ENCODE measurements at places on chromosomes 1 and 21.

DNA sequence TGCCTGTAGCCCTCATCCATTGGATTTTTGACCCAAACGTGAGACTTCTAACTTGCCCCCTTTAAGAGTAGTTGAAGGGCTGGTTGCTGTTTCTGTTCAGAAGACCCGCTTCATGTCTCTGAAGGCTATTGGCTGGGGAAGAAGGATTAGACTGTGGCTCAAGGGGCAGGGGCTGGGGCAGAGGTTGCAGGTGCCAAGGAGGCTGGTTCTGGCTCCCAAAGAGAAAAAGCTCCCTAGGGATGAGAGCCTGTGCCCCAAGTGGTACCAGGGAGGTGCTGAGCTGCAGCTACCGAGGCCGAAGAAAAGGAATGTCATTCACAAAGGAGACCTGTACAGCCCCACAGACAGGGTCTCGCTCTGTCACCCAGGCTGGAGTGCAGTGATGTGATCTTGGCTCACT, 5.8 kb downstream of the WNT3A start:
- no peak for DNase-seq

DNA sequence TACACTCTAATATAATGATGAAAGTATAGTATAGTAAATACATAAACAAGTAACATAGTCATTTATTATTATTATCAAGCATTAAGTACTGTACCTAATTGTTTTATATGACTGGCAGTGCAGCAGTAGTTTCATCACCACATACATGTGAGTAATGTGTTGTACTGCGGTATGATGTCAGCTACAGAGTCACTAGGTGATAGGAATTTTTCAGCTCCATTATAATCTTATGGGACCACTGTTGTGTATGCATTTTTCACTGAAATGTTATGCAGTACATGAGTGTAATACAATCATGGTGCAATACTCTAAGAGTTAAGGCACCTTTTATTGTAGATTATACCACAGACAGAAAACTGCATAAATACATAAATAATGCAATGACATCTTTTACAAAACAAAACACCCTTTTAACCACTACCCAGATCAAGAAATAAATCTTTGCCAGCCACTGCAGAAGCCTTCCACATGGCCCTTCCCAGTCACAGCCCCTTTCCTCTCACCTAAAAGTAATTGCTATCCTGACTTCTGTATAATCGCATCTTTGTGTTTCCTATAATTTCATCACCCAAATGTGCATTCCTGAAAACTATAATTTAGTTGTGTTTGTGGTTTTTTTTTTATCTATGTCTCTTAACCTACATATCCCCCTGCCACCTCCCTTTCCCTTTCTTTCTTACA, 16.3 kb downstream of the ABCD3 start:
- DNase-seq: no peak

DNA sequence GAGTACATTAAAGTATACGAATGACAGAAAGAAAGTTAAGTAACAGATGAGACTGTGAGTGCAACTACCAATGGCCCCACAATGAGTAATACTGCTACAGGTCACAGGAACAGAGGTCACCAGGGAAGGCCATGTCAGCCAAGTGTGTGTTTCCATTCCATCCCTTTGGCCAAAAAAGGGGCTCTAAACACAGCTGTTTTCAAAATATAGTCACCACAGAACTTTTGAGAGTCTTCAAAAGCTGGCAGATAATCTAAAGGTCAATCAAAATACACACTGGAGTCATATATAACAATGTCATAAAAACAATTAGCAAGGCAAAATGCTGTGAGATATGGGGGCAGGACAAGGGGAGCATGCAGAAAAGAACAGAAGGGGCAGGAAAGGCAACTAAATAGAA, 10.2 kb downstream of the USP24 start:
- DNase-seq: no peak

GRCh38 chr1:91404151-91405012, at the start of gene HFM1:
TSS of gene HFM1 (minus strand) at chr1:91404837. CDS start at chr1:91401082, 3,755 bp downstream.
- peak; percentile 41 for DNase-seq

DNA sequence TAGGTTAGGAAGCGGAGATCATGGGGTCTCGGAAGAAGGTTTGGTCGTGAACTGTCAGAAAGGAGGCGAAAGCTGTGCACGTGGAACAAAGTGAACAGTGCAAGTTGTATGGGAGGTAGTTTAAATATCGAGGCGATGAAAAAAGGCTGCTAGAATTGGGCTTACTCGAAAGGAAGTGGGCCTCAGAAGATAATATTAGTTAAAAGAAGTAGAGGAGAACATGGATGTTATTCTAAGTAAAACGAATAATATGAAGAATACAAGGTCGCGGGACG, 571 bp downstream of the WDR3 start:
- DNase-seq: no peak

DNA sequence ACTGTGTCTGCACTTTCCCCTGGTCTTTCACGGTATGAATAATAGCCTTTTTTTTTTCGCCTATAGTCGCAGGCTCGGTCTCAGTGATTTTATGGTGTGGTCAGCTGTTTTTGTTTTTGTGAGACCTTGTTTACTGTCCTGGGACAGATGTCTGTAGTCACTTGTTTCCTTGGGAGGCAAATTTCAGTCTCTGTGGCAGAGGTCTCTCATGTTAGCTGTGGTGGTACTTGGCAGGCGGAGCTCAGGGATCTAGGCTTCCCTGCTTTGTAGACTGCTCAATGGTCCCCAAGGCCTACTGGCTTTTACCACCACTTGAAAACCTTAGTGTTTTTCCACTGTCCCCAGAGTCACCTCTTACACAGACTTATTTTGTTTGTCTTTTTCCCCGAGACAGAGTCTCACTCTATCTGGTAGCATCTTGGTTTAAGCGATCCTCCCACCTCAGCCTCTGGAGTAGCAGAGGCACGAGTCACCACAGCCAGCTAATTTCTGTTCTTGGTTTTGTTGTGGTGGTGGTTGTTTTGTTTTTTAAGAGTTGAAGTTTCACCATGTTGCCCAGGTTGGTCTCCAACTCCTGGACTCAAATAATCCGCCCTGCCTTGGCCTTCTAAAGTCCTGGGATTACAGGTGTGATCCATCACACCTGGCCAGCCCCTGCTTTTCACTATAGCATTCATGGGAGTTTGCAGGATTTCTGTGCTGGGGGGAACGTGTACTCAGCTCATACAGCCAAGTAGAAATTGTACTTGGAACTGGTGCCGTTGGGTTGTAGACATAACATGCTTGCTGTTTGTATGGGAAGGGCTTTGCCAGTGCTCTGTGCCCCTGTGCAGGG, 10.3 kb downstream of the RNU1-2 start:
- no peak for DNase-seq

DNA sequence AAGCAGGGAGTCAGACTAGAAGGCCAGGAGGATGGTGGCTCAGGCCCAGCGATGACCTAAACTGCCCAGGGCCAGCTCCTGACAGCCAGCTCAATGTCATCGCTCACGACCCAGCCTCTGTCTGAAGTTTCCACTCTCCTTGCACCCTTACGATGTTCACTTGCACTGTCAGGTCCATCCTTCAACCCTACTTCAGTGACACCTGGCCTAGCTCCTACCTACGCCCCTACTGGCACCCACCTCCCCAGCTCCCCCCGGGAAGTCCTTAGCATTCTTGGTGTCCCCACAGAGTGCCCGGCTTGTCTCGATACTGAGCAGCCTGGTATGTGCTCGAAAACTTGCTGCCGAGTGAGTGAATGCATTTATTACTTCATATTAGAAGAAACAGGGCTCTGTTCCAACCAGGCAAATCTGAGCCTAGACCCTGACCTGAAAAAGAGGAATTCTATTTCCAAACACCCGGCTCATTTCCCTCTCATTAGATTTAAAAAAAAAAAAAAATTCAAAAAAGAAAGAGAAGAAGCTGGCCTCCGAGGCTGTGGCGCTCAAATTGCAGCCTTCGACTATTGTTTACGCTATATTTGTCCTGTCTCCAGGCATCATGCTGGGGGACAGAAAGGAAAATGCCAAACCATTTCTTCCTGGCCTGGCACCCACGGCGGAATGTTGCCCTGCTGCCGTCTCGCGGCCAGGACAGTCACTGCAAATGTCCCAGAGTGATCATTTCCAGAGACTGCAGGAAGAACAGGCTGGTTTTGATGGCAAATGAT, 29.8 kb upstream of the LRRC38 start:
- no peak for DNase-seq

DNA sequence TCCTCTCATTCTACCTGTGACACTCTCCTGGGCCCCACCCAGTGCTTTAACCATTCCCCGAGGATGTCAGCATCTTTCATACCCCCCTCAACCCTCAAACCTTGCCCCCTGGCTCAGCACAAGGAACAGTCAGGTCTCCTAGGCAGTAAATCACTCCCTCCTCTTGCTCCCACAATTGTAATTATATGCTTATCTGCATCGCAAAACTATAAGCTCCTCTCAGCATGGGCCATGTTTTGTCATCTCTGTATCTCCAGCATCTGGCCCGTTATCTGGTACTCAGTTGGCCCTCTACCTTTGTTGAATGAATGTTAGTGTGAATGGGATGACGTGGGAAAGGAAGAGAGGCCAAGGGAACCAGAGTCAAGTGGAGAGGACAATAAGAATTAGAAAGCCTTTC, 2.8 kb upstream of the ELOVL1 start:
- no peak for DNase-seq

DNA sequence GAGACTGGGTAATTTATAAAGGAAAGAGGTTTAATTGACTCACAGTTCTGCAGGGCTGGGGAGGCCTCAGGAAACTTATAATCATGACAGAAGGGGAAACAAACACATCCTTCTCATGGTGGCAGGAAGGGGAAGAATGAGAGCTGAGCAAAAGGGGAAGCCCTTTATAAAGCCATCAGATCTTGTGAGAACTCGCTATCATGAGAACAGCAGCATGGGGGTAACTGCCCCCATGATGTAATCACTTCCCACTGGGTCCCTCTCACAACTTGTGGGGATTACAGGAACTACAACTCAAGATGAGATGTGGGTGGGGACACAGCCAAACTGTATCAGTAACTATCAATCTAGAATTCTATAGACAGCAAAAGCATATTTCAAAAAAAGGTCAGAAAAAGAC, 64.7 kb upstream of the ACTRT2 start:
- no peak for DNase-seq

GRCh38 chr1:8533124-8533523, 215.2 kb downstream of the SLC45A1 start:
- DNase-seq: no peak

- DNase-seq: no peak
Measured at GRCh38 chr1:79255421-79255820, 248.9 kb upstream of the ADGRL4 start.

- DNase-seq: no peak
Measured at GRCh38 chr21:14833666-14834351, 231.0 kb downstream of the NRIP1 start.

DNA sequence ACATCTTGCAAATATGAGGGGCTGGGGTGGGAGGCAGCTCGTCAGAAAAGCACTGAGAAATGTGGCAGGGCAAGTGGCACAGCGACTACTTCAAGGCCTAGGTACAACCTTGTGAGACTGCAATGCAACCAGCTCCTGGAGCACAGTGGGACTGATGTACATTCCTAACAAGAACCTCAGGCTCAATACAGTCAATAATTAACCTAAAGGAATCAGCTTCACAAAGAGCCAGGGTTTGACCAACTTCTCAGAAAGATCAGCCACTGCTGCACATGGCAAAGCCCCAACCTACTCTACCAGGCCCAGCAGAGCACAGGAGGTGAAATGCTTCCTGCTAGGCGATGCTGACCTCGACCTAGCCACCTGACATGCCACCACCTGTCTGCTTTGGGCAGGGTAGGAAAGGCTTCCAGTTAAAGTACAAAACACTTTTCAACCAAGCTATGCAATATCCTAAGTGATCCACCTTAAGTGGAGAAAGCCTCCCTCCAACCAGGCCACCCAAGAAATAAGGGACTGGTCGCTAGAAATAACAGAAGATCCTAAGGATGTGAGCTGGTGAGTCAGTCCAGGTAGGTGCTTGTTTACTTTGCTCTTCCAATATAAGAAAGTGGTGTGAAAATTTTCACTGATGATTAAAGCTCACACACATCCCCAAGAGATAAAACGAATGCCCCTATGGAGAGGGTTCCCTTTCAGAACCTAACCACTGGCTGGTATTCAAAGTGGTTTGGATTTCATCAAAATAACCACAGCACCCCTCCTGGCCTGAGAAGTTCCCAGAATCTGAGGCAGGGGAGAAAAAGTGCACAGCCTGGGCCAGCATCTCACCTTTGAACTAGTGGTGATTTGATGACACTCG, 2.1 kb downstream of the RIPK4 start:
- no peak for DNase-seq

- DNase-seq: no peak
Measured at GRCh38 chr21:36716836-36717235, 17.9 kb downstream of the SIM2 start.

DNA sequence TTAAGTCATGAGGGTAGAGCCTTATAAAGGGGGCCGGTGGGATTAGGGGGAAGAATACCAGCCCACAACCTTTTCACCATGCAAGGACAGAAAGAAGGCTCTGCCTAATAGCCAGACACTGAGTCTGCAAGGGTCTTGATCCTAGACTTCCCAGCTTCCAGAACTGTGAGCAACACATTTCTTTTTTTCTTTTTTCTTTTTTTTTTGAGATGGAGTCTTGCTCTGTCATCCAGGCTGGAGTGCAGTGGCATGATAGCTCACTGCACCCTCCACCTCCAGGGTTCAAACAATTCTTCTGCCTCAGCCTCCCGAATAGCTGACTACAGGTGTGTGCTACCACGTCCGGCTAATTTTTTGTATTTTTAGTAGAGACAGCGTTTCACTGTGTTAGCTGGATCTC, 1.7 kb upstream of the ARL8A start:
- no peak for DNase-seq

GRCh38 chr1:154884869-154885701, 15.0 kb upstream of the KCNN3 start:
- DNase-seq: no peak

DNA sequence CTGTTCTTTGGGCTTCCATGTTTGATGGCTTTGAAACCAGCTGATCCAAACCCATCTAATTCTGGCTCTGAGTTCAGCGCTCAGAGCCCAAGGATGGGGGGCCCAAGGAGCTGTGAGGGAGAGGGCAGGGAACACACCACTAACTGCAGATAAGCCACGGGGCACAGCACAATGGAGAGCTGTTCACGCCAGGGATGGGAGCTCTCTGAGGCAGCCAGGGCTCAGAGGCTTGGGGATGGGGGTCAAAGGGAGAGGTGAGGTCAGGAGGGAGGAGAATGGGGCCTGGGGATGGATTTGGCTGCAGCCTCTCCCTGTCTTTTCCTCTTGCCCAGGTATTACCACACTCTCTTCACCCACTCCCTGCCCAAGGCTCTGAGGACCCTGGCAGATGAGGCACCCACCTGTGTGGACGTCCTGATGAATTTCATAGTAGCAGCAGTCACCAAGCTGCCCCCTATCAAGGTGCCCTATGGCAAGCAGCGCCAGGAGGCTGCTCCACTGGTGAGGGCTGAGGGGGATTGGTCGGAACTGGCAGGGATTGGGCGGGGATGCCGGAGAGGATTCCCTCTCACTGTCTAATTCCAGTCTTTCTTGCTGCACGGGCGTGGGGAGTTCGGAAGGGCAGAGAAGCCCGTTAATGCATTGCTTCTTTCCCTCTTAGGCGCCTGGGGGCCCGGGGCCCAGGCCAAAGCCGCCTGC, 11.3 kb downstream of the SLC30A2 start:
- no peak for DNase-seq

GRCh38 chr1:248750496-248750895, 5.1 kb downstream of the LYPD8 start:
- no peak for DNase-seq

GRCh38 chr21:15788847-15789523, 59.2 kb downstream of the USP25 start:
- DNase-seq: no peak

Data from Kasumi-1 (cell line).